ENCODE measurements at places on chromosomes 3 and 15.

DNA sequence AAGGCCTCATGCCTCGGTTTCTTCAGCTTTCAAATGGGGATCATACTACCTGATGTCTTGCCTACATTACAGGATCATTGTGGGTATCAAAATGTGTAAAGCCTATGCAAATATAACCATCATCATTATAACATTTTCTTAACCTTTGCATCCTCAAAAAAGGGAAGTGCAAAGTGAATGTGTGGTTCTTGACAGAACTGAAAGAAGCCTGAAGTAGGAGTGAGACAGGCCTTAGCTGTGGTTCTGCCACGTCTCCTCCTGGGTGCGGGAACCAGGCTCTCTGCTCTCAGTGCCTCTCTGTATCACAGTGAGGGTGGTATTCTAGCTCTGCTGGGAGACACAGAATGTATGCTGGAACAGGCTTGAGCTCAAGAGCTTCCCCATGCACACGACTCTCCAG lies 316.9 kb upstream of the ICE2 start:
- H3K4me1 ChIP-seq, result no peaks in the 10 kb centered on the region
- H3K27ac ChIP-seq, result no peak overlapping the region
- no peaks in the 10 kb centered on the region for H3K36me3 ChIP-seq

GRCh38 chr3:52315977-52316764 lies at the start of gene DNAH1:
TSS of gene DNAH1 (plus strand) at chr3:52316319. CDS start at chr3:52322443, 6,124 bp downstream.
- DNase-seq, result no peak
- H3K27me3 ChIP-seq, result no peaks in the 10 kb centered on the region
- H3K4me1 ChIP-seq, result no peaks in the 10 kb centered on the region
- no peak within 1 kb of the TSS for H3K27ac ChIP-seq
- no peaks in the 10 kb centered on the region for H3K36me3 ChIP-seq

- no peak overlapping the region for H3K4me3 ChIP-seq
- H3K36me3 ChIP-seq, result no peaks in the 10 kb centered on the region
- DNase-seq, result no peak
- H3K27me3 ChIP-seq, result no peaks in the 10 kb centered on the region
- H3K27ac ChIP-seq, result no peak overlapping the region
- no peaks in the 10 kb centered on the region for H3K4me1 ChIP-seq
Measured at GRCh38 chr3:131224886-131225550, 156.6 kb upstream of the NUDT16 start.

- DNase-seq, result no peak
- no peaks in the 10 kb centered on the region for H3K27me3 ChIP-seq
- H3K4me3 ChIP-seq, result no peak overlapping the region
- H3K27ac ChIP-seq, result no peak overlapping the region
Measured at GRCh38 chr15:68552773-68553172, 26.0 kb upstream of the CORO2B start.

- H3K4me1 ChIP-seq, result peaks cover 8% of the 10 kb centered on the region
- peak overlapping the region; percentile 41 for H3K4me3 ChIP-seq
- no peak for DNase-seq
Measured at GRCh38 chr3:126212620-126213378, 32.4 kb upstream of the ALDH1L1 start.

DNA sequence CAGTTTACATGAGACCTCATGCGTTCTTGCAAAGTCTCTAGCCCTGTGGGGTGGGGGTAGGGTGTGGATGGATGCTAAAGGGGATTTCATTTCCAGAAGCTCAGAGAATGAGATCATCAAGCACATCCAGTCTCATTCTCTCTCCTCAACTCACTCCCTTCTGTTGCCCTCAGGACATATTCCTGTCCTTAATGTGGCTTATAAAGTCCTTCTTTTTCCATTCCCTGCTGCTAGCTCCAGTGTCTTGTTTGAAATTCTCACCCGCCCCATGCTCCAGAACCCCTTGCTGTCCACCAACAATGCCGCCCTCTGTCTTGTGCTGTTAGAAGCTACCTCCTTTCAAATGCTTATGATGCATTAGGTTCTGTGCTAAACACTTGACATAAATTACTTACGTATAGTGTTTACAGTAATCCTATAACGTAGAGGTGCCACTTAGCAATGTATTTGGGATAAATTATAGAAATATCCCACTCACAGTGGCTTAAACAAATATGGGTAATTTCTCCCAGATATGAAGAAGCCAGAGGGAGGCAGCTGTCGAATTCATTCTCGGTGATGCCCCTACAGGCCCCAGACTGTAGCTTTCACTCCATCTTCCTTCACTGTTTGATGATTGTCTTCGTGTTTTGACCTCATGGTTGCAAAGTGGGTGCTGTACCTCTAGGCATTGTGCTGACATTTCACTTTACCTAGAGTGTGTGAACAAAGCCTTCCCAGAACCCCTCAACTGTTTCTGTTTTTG lies 273.1 kb upstream of the TBL1XR1 start:
- H3K4me3 ChIP-seq, result no peak overlapping the region
- no peaks in the 10 kb centered on the region for H3K27me3 ChIP-seq
- H3K27ac ChIP-seq, result no peak overlapping the region
- no peaks in the 10 kb centered on the region for H3K4me1 ChIP-seq
- DNase-seq, result no peak

- H3K27ac ChIP-seq, result no peak overlapping the region
- H3K4me1 ChIP-seq, result no peaks in the 10 kb centered on the region
- H3K36me3 ChIP-seq, result no peaks in the 10 kb centered on the region
- no peaks in the 10 kb centered on the region for H3K27me3 ChIP-seq
- DNase-seq, result no peak
Measured at GRCh38 chr3:195458316-195458717, 15.5 kb upstream of the ACAP2 start.

- no peaks in the 10 kb centered on the region for H3K27me3 ChIP-seq
- no peaks in the 10 kb centered on the region for H3K36me3 ChIP-seq
- no peak overlapping the region for H3K4me3 ChIP-seq
- no peaks in the 10 kb centered on the region for H3K4me1 ChIP-seq
- no peak for DNase-seq
Measured at GRCh38 chr3:185521349-185522138, 22.7 kb upstream of the TMEM41A start.

- no peak for DNase-seq
- no peaks in the 10 kb centered on the region for H3K27me3 ChIP-seq
- no peak overlapping the region for H3K27ac ChIP-seq
- no peak overlapping the region for H3K4me3 ChIP-seq
Measured at GRCh38 chr3:108024146-108024850, 66.5 kb downstream of the CD47 start.

GRCh38 chr15:66425837-66426236 lies 39.1 kb downstream of the MAP2K1 start:
- H3K4me3 ChIP-seq, result no peak overlapping the region
- H3K27ac ChIP-seq, result no peak overlapping the region
- DNase-seq, result no peak
- no peaks in the 10 kb centered on the region for H3K4me1 ChIP-seq

DNA sequence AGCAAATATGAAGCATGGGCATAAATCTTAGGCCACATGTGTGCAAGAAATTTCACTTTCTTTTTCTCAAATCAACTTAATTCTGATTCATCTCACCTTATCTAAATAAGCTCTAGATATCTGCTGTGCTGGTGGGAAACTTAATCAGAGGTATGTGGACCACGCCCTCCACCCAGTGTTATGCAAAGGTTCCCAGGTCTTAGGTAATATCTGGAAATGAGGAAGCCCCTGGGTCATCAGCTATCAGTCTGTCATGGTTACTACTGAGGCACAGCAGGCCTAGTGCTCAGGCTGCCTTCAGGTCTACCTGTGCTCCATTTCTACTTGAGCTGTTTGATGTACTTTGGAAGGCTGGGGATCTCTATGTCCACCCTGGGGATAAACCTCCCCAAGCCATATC lies 134.4 kb upstream of the KCNH8 start:
- no peak for DNase-seq
- H3K27ac ChIP-seq, result no peak overlapping the region
- no peaks in the 10 kb centered on the region for H3K27me3 ChIP-seq
- no peak overlapping the region for H3K4me3 ChIP-seq
- H3K36me3 ChIP-seq, result no peaks in the 10 kb centered on the region
- no peaks in the 10 kb centered on the region for H3K4me1 ChIP-seq

- peaks cover 8% of the 10 kb centered on the region for H3K4me1 ChIP-seq
- no peak overlapping the region for H3K27ac ChIP-seq
- H3K36me3 ChIP-seq, result no peaks in the 10 kb centered on the region
- H3K4me3 ChIP-seq, result no peak overlapping the region
- DNase-seq, result no peak
- H3K27me3 ChIP-seq, result no peaks in the 10 kb centered on the region
Measured at GRCh38 chr15:89028036-89028435, 60.2 kb upstream of the ABHD2 start.

DNA sequence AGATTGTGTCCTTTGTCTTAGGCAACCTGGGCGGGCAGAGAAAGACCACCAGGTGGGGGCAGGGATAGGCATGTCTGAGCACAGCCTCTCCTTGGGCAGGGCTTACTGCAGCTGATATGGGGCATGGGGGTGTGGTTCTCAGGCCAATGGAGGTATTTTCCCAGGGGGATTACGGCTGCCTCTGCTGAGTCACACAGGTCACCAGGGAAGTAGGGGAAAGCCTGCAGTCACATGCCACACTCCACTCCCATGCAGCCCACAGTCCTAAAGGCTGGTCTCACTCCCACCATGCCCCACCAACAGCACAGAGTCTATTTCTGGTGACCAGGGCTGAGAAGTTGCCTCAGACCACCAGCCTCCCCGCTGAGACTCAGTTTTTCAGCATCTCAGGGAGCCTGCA lies 466.4 kb downstream of the DIPK2A start:
- no peak overlapping the region for H3K27ac ChIP-seq
- DNase-seq, result no peak
- H3K4me1 ChIP-seq, result no peaks in the 10 kb centered on the region
- H3K4me3 ChIP-seq, result no peak overlapping the region
- H3K36me3 ChIP-seq, result no peaks in the 10 kb centered on the region

GRCh38 chr3:87674397-87675161 lies 384.2 kb downstream of the CGGBP1 start:
- H3K4me1 ChIP-seq, result no peaks in the 10 kb centered on the region
- no peak for DNase-seq
- H3K27ac ChIP-seq, result no peak overlapping the region
- H3K4me3 ChIP-seq, result no peak overlapping the region
- H3K27me3 ChIP-seq, result no peaks in the 10 kb centered on the region

GRCh38 chr3:50493086-50493485 lies 10.3 kb downstream of the CACNA2D2 start:
- H3K27me3 ChIP-seq, result no peaks in the 10 kb centered on the region
- H3K4me3 ChIP-seq, result no peak overlapping the region
- no peaks in the 10 kb centered on the region for H3K4me1 ChIP-seq
- no peak for DNase-seq
- no peaks in the 10 kb centered on the region for H3K36me3 ChIP-seq

DNA sequence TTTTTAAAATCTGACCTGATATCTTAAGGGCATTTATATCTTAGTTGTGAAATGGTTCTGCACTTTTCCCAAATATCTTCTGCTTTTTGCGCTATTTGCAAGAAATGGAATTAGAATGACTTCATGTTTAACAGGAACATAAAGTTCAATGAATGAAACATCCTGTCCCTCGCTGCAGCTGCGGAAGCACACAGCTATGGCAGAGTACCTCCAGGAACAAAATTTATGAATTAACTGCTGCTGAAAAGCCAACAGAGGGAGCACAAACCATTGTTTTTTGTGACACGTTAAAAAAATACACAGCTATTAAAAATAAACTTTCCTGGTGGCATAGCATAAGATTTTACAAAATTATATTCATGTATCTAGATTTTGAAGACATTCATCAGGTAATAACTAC lies 404.4 kb upstream of the MDFIC2 start:
- H3K4me1 ChIP-seq, result peaks cover 7% of the 10 kb centered on the region
- H3K27ac ChIP-seq, result no peak overlapping the region
- no peak overlapping the region for H3K4me3 ChIP-seq
- H3K36me3 ChIP-seq, result no peaks in the 10 kb centered on the region
- DNase-seq, result no peak
- no peaks in the 10 kb centered on the region for H3K27me3 ChIP-seq

GRCh38 chr3:20527368-20527767 lies 341.4 kb upstream of the SGO1 start:
- H3K27ac ChIP-seq, result no peak overlapping the region
- no peak overlapping the region for H3K4me3 ChIP-seq
- no peaks in the 10 kb centered on the region for H3K4me1 ChIP-seq
- H3K36me3 ChIP-seq, result no peaks in the 10 kb centered on the region
- H3K27me3 ChIP-seq, result no peaks in the 10 kb centered on the region
- DNase-seq, result no peak

- no peak overlapping the region for H3K27ac ChIP-seq
- no peaks in the 10 kb centered on the region for H3K36me3 ChIP-seq
- H3K4me1 ChIP-seq, result peaks cover 16% of the 10 kb centered on the region
- H3K4me3 ChIP-seq, result no peak overlapping the region
Measured at GRCh38 chr15:70509731-70510143, 253.6 kb downstream of the UACA start.

- H3K36me3 ChIP-seq, result no peaks in the 10 kb centered on the region
- H3K4me3 ChIP-seq, result no peak overlapping the region
- H3K4me1 ChIP-seq, result no peaks in the 10 kb centered on the region
- DNase-seq, result no peak
Measured at GRCh38 chr15:39243396-39243795, 337.5 kb upstream of the THBS1 start.

DNA sequence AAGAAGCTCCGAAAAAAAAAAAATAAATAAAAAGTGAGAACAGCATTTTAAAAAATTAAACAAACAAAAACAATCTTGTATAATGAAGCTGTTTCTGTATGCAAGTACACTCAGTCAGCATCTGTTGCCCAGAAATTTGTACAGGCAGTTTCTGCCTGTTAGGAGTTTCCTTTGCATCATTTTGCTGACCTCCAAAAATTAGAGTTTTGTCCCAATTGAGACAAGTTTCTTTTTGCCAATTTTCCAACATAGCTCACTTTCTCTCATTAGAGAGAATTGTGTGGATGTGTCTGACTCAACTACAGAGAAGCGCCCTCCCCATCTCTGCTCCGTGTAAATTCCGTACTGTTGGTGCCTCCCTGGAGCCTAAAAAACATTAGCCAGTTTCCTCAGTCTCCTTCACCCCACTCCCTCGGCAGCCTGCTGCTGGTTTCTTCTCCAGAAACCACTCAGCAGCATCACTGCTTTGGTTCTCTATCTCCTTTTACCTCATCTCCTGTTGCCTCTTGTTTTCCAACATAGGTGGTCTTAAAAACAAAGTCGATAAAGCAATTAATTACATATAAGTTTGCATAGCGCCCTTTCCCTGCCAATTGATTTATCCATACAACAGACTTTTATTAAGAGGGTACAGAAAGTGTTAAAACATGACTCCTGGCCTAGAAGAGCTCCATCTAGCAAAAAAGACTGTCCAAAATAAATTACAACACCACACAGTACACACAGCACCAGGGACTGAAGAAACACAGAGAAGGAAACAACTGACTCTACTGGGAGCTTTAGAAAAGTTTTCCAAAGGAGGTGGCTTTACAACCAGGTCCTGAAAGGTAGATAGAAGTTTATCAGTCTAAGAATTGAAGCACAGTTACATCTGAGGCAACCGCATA lies 286.7 kb downstream of the SHOX2 start:
- no peaks in the 10 kb centered on the region for H3K4me1 ChIP-seq
- no peaks in the 10 kb centered on the region for H3K27me3 ChIP-seq
- no peak overlapping the region for H3K4me3 ChIP-seq
- H3K36me3 ChIP-seq, result no peaks in the 10 kb centered on the region
- no peak overlapping the region for H3K27ac ChIP-seq

- H3K36me3 ChIP-seq, result no peaks in the 10 kb centered on the region
- no peak overlapping the region for H3K27ac ChIP-seq
- DNase-seq, result no peak
- peak overlapping the region; percentile 81 for H3K4me3 ChIP-seq
- no peaks in the 10 kb centered on the region for H3K4me1 ChIP-seq
Measured at GRCh38 chr3:150760431-150761200, 2.4 kb downstream of the SIAH2 start.

Measured in ascending aorta (tissue), 2 donors.